ENCODE measurements at places on chromosomes 3 and 15. TPM values are rescaled to one million over a fixed set of nuclear protein-coding genes. Genes with fewer than 3 reads are reported as not detected.

The CSPG4 gene
- 1.5 TPM for total RNA-seq

The HTD2 gene
- 14.8 TPM for total RNA-seq

The HRH1 gene
- total RNA-seq, result 1.3 TPM

The SNX33 gene
- 7.1 TPM for total RNA-seq

The TMEM40 gene
- total RNA-seq, result not detected

The THRB gene
- 23.9 TPM for total RNA-seq

The TMCO5A gene
- not detected for total RNA-seq

GRCh38 chr15:81001152-81002008 lies 657 bp downstream of the TLNRD1 start:
- no peak for DNase-seq

DNA sequence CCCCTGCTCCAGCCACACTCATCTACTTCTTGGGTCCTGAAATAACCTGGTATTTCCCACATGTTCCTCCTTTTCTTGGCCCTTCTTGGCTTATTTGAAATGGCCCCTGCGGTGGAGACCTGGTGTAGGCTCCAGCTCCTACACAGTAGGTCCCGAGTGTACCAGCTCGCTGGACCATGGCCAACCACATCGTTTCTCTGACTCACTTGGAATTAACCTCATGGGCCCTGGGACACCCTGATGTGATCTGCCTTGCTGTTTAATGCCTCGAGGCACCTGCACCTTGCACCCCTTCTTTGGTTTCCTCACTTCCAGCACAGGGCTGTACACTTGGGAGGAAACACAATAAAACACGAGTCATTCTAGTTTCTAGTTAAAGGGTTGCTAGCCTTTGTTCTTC lies 60.3 kb downstream of the FEM1B start:
- no peak for DNase-seq

DNA sequence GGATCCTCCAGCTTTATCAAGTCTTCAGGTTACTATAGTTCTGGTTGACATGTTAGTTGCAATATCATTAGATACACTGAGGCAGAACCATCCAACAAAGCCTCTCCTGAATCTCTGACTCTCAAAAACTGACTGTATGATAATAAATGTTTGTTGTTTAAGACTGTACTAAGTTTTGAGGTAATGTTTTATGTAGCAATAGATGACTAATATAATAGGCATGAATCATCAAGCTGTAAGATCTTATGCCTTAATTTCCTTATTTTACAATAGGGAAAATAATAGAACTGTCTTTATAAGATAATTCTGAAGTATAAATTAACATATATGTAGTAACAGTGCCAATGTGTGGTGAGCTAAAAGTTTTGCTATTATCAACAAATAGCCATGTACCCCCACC lies 88.9 kb upstream of the TBC1D5 start:
- DNase-seq, result no peak

GRCh38 chr15:25894371-25894902 lies 31.3 kb upstream of the ATP10A start:
- DNase-seq, result no peak

DNA sequence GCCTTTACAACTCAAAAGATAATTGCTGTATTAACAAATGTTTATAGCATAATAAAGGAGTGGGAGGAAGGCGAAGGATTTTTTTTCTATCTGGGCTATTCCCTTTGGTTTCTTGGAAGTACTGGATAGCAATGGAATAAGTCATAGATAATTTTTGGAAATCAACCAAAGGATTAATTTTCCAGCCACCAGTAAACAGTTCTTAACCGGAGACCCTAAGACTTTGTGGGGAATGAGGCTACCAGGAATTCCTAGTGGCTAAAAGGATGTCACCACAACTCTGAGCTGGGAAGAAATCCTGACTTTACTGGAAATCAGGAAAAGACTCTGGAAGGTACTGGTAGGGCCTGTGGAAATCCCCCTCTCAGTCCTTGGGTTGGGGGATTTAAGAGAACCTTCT lies 138.4 kb upstream of the RARB start:
- no peak for DNase-seq

- DNase-seq, result no peak
Measured at GRCh38 chr15:63490345-63491034, 13.9 kb upstream of the USP3 start.

GRCh38 chr3:45140141-45140769 lies 5.9 kb downstream of the CDCP1 start:
- no peak for DNase-seq

DNA sequence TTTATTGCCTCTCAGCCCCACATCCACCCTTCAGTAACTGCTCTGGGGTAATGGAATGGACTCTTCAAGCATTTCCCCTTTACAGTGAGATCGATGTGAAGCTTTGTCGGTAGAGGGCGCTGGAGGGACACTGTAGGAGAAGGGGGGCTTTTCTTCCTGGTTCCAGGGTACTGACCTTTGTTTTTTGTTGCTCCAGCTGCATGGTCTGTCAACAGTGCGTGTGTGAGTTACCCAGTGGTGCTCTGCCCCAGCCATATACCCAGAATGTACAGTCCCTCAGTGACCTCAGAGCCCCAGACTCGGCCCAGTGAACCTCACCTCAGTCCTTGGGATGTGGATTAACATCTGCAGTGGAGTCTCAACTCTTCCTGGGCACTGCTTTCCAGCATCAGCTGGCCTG lies 180.3 kb upstream of the TSC22D2 start:
- peak; percentile 70 for DNase-seq

- DNase-seq, result no peak
Measured at GRCh38 chr15:86333819-86334218, 254.1 kb downstream of the AGBL1 start.

DNA sequence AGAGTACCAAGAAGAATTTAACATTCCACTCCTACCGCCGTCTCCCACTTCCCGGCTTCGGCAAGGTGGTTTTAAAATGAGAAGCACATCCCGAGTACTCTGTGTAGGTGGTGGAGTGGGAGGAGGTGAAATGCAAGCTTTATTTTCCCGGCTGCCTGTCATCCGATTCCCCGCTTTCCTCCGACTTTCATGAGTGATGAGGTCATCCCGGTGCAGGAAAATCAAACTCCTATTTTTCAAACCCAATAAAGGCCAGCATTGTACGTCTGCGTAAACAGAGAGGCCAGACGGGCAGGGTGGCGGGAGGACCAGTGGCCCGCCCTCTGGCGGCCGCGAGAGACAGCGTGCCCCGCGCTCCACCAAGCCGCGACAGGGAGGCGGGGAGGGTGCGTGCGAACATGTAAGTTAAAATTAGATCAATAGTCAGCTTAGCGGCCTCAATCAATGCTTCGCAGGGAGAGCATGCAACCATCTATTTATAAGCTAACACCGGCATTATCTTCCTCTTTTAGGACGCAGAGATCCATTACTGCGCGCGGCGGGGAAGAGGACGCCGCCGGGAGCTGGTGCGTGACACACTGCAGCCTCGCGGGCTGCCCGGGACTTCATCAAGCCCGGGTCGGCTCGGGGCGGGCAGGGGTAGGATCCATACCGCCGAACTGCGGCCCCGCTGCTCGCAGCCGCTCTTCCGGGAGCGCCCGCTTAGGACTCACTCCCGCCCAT lies 163.3 kb downstream of the CD47 start:
- peak; percentile 68 for DNase-seq

DNA sequence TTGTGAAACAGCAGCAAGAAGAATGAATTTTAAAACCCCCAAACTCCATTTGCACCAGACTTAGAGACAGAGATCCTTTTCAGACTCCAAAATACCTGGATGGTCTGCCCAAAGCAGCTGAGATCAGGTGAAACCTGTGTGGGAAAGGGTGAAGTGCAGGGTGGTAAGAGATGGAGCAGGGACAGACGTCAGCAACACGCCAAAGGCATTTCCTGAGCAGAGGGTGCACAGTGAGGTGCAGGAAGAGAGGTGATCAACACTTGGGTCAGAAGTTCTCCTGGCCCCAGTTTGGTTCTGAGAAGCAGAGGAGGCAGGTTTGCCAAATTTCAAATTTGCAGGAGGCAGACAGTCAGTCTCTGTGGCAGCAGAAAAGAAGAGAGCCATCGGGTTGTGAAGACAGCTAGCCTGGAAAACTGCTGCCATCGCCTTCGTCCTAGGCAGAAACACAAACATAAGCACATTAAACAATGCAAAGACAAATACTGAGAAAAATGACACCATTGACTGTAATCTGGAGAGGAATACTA lies 9.8 kb downstream of the CCR4 start:
- no peak for DNase-seq

DNA sequence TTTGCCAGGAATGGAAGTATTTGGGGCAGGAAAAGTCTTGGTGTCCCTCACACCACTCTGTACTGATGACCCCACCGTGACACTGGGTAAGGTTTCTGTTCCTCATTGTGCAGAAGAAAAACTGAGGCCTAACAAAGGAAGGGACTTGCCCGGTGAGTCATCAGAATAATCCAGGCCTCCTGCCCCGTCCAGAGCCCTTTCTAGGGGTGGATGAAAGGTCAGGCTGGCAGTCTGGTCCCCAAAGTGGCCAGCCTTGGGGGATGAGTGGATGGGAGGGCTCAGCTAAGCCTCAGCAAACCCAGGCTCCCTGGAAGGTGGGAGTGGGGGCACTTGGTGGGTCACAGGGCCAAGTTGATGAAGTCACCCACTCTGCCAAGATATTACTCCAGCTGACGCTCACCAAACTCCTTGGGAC lies 2.3 kb upstream of the DNAH1 start:
- no peak for DNase-seq

DNA sequence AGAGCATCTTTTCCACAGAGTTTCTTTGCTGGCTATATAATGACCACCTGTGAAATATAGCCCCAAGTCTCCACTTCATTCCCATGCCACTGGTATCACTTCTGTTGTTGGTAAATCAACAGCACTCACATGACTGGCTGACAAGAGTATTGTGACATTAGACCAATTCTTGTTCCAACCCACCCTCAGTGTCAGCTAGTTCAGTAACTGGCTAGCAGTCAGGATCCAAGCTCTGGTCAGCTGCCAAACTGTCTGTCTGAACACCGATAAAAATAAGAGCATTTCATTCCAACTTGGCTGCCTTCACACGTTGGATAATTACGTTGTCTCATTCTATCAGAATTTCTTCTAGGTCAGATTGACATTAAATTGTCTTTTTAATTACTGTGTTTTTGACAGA lies 166.5 kb downstream of the USP13 start:
- DNase-seq, result no peak

- DNase-seq, result peak; percentile 13
Measured at GRCh38 chr15:82532383-82532990, 7.8 kb downstream of the RPS17 start.

- no peak for DNase-seq
Measured at GRCh38 chr3:43580181-43580580, 41.6 kb downstream of the ANO10 start.

GRCh38 chr3:33808559-33808958 lies 10.1 kb downstream of the PDCD6IP start:
- DNase-seq, result no peak

GRCh38 chr3:155243512-155243921 lies 50.0 kb downstream of the STRIT1 start:
- DNase-seq, result no peak

DNA sequence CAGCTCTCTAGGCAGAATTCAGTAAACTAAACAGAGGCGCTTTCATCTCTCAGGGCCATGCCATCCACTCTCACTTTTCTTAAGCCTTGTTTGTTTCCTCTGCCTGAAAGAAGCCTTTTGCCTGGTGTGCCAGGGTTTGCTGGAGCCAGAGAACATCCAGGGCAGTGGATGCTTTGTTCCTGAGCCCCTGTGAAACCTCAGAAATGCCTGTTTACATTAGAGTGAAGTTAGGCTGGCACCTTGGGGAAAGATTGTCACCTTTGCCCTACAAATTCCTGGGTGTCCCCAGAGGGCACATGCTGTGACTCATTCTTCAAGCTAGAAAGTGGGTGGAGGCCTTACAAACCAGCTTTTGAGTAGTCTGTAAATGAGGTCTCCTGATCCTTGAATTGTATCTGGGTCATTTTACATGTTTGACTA lies 10.7 kb upstream of the TRAK1 start:
- no peak for DNase-seq
